KBM-7 (cell line): ENCODE measurements at places on chromosomes 6 and 20.
A peak's percentile ranks its signal among the peaks of the same experiment; 100 is the strongest.

DNA sequence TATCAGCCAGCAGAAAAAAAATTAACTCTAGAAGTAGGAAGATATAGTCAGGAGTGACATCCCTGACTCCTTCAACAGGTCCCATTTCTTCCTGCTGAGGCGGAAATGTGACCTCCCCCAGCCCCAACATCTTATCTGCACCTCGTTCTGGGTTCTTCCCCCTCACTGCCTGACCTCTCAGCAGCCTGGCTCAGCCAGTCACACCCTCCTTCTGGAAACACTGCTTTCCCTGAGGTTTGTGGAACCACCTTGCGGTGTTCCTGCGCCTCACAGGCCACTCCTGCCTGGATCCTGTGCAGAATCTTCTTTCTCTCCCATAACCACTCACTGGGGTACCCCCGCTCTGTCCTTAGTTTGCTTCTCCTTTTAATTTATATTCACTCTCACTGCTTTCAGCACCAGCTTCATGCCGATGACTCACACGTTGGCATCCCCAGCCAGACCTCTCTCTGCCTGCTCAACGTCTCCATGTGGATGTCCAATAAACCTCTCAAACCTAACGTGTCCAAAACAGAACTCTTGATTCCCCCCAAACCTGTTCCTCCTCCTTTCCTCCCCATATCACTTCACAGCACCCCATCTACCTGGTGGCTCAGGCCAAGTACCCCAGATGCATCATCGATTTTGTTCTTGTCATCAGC, 222.8 kb upstream of the PLN start:
- no peak for DNase-seq

GRCh38 chr6:144617708-144618107, 332.6 kb downstream of the UTRN start:
- no peak for DNase-seq

GRCh38 chr20:51511861-51512619, 30.5 kb downstream of the NFATC2 start:
- DNase-seq, result no peak

DNA sequence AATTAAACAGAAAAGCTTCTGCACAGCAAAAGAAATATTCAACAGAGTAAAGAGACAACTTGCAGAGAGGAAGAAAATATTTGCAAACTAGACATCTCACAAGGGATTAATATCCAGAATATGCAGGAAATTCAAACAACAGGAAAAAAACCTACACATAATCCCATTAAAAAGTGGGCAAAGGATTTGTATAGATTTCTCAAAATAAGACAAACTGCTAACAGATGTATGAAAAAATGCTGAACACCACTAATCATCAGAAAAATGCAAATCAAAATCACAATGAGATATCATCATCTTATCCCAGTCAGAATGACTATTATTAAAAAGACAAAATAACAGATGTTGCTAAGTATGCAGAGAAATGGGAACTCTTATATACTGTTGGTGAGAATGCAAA, 129.6 kb downstream of the SYNDIG1 start:
- DNase-seq, result no peak

DNA sequence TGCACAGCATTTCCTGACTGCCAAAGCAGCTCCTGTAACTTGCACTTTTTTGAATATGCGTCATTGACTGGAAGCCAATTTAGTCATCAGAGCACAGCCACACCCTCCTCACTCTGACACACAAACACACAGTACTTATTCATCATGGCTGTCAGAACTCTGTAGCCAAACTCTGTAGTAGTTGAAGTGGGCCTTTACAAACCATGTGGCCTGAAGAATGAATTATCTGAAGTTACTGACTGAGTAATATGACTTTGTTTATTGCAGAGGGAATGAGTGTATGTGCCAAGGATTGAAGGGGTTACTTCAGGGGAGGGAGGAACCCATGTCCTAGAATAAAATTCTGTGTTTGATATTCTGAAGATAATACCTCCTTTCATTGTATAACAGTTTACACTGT, 102.7 kb downstream of the FIG4 start:
- DNase-seq, result no peak

DNA sequence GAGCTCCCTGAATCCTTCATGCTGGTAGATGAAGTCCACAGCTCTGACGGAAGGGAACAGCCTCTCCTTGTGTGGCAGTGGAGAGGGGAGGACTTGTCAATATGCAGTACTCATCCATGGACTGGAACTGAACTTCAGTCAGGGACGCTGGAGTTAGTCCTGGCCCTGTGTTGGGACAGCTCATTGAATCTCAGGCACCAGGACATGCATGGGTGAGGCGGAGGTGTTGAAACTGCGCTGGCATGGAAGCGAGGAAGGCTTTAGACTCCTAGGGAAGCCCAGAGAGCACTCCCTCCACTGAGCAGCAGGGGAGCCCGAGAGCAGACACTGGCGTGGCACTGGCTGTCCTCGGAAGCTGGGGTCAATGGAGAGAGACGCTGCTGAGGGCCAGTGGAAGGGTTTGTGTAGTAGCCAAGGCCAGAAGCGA, 161.3 kb upstream of the GGTLC1 start:
- no peak for DNase-seq

DNA sequence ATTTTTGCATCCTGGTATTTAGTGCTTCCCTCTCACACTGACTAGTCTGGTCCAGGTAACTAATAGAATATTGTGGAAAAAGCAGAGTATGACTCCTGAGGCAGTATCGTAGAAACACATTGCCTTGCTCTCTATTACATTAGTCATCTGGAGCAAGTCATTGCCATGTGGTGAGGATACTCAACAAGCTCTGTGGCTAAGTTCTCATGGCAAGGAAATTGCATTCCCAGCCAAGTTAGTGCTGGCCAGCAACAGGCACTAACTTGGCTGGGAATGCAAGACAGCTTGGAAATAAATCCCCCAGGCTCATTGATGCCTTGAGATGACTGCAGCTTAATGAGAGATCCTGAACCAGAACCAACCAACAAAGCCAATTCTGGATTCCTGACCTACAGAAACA, 39.7 kb upstream of the HTR1B start:
- DNase-seq, result no peak

DNA sequence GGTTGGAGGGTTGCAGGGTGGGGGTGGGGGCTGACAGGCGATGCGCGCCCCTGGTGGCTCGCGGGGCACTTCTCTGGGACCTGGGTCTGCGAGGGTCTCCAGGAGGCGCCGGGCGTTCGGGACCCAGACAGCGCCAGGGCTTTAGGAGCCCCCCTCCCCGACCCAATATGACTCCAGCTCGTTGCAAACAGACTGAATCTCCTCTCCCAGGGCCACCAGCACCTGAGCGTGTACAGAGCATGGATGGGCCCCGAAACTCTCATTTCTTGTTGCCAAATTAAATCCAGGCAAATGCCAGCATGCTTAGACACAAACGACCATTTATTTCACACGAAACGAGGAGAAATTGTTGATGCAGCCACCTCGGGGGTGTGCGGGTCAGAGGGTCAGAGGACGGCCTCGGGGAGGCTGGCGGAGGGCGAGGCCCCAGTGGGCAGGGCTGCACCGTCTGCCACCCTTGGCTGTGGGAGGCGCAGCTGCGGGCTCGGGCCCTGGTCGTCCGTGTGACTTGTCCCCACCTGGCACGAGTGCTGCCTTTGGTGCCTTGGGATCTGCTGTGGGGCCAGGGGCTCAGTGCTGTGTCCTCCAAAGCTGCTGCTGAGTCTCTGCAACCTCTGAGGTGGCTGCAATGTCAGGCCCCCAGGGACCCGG, 20.9 kb upstream of the GATA5 start:
- DNase-seq, result peak; percentile 55

DNA sequence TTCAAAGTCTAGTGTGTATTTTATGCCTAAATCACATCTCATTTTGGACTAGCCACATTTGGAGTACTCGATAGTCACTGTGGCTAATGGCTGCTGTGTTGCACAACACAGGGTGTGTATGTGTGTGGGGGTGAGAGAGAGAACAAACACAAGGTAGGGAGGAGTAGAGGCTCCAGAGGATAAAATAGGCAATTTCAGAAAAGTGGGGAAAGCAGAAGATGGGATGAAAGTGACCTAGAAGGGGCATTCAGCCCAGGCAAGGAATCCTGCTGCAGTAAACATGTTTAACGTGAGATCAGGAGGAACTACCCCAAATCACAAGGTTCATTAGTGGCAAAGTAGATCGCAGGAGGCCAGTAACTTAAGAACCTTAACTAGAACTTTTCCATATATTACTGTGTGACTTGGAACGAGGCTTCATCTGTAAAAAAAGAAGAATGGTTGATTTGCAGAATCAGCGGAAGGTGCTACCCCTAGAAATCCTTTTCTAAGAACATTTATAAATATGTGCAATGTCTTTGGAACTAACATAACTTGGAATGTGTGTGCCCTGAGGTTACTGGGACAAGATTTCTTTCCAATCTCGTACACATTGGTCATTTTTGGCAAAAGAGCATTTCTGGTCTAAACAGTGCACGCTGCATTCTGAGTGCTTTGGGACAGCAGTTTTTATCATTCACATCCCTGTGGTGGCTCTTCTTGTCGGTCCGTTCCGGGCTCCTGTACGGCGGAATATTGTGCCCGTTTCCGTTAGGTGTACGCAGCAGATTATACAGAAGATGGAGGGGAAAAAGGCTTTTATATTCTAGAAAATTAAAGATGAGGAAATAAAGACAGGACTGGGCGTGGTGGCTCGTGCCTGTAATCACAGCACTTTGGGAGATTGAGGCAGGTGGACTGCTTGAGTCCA, 2.6 kb downstream of the DUSP22 start:
- DNase-seq, result no peak

GRCh38 chr6:72941751-72942150, 283.5 kb downstream of the KHDC1L start:
- no peak for DNase-seq

- no peak for DNase-seq
Measured at GRCh38 chr20:60820918-60821317, 431.1 kb upstream of the CDH4 start.
